ENCODE measurements at places on chromosomes 4 and X.

DNA sequence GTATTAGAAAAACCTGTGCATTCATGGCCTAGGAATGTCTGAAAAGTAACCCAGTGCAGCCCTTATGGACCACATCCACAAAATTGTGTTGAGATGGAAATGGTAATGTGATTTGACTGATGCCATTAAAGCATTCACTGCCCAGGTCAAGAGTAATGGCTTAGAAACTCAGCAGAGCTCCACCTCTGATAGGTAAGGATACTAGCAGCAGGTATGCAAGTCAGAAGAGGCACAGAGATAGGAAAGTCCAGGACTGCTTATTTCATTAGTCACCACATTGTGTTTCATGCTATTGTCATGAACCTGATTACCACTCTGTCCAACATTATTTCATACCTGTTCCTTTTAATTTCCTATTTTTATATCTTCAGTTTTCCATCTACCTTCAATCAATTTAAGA, 2042.2 kb downstream of the ARAP2 start:
- no peak for DNase-seq

DNA sequence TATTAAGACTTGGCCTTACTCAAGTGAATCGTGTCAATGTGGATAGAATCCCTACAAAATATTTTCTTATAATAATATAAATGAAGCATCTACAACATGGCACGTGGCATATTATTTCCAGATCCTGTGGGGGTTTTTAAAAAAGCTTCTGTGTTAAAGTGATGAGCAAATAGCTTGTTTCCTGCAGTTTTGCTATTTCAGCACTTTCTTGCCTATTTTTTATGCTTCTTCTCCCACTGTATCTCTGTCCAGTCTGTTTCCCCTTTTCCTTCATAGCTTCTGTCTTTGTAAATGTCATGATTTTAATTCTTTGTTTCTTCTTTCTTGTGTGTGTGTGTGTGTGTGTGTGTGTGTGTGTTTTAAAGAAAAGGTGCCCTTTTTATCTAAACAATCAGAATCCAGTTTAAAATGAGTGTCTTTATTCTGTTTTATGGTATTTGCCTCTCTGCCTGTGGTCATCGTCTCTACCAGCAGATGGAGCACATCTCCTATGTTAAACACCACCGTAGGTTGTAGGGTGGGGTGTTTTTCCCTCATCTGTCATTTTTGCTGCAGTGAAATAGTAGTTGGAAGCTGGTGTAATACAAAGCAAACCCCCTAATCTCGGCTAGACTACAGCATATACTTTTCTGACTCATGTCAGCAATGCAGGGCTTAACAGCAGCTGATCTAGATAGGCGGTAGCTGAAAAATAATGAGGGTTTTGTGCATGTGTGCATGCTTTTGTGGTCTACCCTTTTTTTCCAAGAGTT, 33.1 kb downstream of the FTHL17 start:
- peak; percentile 32 for DNase-seq

DNA sequence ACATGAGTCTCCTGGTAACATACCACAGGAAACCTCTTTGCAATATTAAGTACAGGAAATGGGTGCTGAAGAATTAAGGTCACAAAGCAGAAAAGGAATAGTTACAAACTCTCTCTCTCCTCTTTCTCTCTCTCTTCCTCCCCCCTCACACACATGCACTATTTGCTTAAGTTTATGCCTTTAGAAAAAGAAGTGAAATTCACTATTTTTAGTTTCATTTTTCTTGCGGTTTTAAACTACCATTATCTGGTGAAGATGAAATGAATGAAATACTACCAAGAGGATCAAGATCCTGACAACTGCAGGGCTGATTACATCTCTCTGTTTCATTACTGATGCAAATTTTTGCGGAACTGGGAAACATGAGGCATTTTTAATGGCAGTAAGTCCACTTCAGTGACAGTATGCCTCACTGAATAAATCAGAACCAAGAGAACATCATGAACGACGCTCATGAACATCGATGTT, 64.3 kb upstream of the FTHL17 start:
- no peak for DNase-seq

GRCh38 chrX:19046343-19047215, 62.7 kb upstream of the PHKA2 start:
- DNase-seq = no peak

- DNase-seq = no peak
Measured at GRCh38 chr4:96744676-96745075, 904.8 kb downstream of the PDHA2 start.
